ENCODE measurements at places on chromosomes 13 and 19. TPM values are rescaled to one million over a fixed set of nuclear protein-coding genes. Genes with fewer than 3 reads are reported as not detected.

Gene CCDC106
- total RNA-seq, result 24.0 TPM

Gene B3GNT3
- total RNA-seq, result not detected

Gene DHDH
- total RNA-seq, result not detected

Gene DACH1
- total RNA-seq, result 23.6 TPM

Gene GAS6
- total RNA-seq, result 165 TPM

Gene ZNF610
- 4.9 TPM for total RNA-seq
